ENCODE measurements at places on chromosomes 1 and 21.

GRCh38 chr1:197924516-197925123 is 7.4 kb downstream of the LHX9 start:
- peak; percentile 40 for DNase-seq

GRCh38 chr1:98221923-98222322 is 301.1 kb upstream of the DPYD start:
- DNase-seq = no peak

DNA sequence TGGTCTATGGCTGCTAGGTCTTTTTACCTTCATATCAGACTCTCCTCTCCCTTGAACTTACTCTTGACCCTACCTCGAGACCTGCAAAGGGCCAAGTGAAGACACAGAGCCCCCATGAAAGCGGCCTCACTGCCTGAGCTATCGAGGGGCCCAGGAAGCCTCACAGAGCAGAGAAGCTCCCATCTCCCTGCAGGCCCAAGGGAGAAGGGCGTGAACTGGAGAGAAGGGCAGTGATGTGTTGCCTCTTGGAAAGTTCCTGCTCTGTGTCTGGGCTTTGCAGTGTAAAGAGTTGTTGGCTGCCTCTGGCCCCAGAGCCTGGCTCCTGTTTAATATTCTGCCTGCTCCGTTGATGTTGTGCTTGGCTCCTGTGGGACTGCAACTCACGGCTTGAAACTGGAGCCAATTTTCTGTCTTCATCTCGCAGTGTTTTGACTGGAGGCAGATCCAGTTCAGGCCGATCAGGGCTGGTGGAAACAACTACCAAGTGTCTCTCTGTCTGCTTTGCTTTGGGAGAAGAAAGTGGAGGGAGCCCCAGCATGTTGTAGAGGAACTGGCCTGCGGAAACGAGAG is 4.3 kb downstream of the SERTAD4 start:
- DNase-seq = no peak

GRCh38 chr1:180672505-180672904 is 40.7 kb downstream of the XPR1 start:
- DNase-seq = peak; percentile 52

DNA sequence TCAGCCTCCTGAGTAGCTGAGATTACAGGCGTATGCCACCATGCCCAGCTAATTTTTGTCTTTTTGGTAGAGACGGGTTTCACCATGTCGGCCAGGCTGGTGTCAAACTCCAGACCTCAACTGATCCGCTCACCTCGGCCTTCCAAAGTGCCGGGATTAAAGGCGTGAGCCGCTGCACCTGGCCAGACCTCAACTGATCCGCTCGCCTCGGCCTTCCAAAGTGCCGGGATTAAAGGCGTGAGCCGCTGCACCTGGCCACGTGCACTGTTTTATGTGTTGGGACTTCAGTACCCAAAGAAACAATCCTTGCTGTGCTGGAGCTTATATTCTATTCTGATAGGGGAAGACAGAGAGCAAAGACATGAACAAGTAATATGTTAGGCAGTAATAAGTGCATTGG is 10.1 kb downstream of the TRAF5 start:
- no peak for DNase-seq

GRCh38 chr1:241838897-241839296 is 9.1 kb upstream of the EXO1 start:
- DNase-seq = peak; percentile 52

DNA sequence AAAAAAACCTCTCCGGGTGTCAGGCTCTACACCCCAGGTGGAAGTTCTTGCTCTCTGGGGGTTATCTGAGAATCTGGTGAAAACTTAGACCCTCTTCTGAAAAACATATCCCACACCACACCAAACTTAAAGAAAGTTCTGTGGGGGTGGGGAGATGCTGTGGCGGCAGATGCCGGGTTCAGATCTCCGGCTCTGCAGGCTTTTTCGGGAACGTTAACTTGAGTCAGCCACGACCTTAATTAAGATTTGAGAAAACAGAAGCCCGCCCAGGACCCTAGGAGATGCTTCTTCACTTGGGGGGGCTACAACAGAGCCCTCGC is 2.3 kb downstream of the RCC2 start:
- no peak for DNase-seq

- no peak for DNase-seq
Observed at GRCh38 chr1:225936523-225936922, 4.5 kb downstream of the LEFTY2 start.

GRCh38 chr1:224831501-224831900 is 98.0 kb upstream of the DNAH14 start:
- DNase-seq = no peak

DNA sequence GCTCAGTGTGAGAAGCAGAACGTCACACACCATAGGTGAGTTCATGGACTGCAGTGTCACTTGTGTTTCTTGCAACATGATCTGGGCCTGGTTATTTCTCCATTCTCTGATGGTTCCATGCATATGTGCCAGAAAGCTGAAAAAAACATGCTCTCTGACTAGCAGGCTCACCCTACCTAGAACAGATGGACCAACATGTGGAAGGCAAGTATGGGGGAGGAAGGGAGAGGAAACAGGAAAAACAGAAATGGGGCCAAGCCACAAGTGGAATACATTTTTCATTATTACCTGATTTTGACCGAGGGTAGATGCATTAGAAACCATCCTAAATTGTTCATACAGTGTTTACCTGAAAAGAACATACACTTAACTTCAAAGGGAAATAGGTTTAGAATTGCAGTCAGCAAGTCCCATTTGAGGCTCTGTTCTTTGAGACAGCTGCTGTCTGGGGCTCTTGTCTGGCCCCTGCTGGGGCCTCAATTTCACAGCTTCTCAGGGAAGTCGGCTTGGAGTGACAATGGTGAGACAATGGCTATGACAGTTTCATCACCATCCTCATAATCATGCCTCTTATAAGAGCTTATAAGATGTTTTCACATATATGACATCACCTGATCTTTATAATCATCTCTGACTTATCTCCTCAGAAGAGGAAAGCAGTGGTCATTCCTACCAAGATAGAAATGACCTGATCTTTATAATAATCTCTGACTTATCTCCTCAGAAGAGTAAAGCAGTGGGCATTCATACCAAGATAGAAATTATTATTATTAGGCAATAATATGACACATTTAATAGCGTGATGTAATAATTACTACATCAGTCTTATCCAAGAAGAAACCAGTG is 327.3 kb downstream of the SIPA1L2 start:
- DNase-seq = no peak

GRCh38 chr1:107750364-107750959 is 214.5 kb downstream of the VAV3 start:
- DNase-seq = peak; percentile 78

- no peak for DNase-seq
Observed at GRCh38 chr1:22892789-22893188, 79.9 kb downstream of the LACTBL1 start.

GRCh38 chr1:33529957-33530356 is 57.5 kb downstream of the ZSCAN20 start:
- DNase-seq = no peak

- peak; percentile 96 for DNase-seq
Observed at GRCh38 chr1:59367301-59368007, 70.6 kb downstream of the FGGY start.

GRCh38 chr1:30732277-30732996 is 9.1 kb upstream of the MATN1 start:
- peak; percentile 64 for DNase-seq

DNA sequence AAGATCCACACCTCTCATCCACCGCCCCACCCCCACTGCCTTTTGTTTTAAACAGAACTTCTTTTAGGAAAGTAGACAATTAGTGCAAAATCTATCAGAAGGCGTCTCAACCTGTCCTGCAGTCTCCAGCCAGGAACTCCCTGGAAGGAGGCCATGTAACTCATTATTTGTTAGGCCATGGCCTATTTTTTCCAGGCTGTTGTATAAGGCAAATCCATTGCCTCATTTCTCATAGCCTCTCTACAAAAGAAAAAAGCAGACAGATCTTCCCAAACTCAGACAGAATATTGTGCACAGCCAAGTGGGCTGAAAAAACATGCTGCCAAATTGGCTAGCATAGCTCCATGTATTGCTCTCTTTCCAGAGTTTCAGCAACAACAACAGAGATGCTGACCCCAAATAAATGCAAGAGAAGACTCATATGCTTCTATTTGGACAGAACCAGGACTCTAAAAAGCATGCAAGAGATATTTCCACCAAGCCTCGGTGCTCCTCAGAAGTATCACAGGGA is 770.7 kb upstream of the CXADR start:
- no peak for DNase-seq

GRCh38 chr1:203091761-203092330 is 6.0 kb upstream of the MYOG start:
- DNase-seq = no peak

DNA sequence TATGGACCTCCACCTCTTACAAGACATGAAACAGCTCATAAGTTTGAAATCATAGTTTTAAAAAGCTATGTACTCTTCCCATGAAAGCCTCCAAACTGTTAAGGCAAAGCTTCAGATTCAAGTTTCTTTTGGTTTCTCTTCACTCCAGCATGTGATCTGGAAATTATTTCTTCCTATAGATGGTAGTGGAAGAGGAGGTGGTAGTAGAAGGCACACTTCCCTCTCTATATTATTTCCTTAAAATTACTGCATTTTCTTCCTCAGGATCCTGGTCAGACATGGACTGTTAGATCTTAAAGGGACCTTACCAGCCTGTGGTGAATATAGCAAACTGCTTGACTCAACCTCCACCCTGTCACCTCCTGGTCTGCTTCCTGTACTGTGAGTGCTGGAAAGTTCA is 31.9 kb downstream of the NHLH2 start:
- no peak for DNase-seq

- no peak for DNase-seq
Observed at GRCh38 chr21:31498985-31499384, 154.9 kb upstream of the TIAM1 start.

DNA sequence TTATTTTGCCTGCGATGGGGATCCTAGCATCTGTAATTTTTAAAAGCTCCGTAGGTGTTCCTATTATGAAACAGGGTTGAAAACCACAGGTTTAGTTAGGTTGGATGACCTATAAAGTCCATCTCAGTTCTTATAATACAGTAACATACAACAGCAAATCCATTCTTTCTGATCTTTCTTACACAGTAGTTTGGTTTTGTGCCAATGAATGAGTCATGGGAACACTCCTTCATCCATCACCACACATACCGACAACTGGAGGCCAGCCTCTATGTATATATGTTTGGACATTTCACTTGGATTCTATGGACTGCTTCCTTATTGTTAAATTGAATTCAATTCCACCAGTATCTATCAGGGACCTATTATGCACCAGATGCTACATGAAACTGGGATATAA is 118.4 kb upstream of the L1TD1 start:
- no peak for DNase-seq

DNA sequence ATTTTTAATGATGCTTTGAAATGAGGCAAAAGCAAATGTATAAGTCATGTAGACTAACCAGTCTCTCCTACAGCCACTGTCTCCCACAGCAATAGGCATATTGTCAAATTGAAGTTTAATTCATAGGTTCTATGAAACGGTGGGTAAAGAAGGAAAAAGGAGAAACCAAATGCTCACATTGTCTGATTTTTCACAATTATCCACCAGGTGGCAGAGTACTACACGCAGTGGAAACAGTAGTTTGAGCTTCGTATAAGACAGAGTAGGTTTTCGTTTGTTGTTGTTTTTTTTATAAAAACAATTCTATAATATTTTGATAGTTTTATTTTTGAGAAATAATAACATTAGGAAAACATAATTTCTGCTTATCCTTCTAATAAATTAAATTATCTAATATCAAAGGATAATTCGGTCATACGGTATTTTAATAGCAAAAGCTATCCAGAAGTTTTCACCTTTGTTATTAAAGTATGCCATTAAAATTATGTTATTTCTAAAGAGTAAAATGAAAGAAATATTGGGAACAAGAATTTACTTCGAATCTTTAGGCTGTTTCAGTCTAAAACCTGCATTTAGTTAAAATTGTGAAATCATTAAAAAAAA is 39.1 kb downstream of the TYW3 start:
- DNase-seq = peak; percentile 33

DNA sequence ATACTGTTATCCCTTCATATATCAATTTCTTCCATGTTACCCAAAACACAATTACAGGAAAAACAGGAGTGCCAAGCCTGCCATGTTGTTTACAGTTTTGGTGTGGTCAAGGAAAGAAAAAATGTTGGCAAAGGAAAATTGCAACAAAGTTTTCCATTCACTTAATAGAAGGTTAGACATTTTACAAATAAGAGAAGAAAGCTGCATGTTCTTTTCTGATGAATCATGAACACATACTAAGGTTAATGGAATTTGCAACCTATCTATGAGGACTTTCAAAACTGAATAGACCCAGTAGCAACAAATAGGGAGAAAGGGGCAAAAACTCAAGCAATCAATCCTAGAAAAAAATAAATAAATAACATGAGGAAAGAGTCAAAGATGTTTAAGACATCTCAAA is 556.7 kb downstream of the DPYD start:
- no peak for DNase-seq

DNA sequence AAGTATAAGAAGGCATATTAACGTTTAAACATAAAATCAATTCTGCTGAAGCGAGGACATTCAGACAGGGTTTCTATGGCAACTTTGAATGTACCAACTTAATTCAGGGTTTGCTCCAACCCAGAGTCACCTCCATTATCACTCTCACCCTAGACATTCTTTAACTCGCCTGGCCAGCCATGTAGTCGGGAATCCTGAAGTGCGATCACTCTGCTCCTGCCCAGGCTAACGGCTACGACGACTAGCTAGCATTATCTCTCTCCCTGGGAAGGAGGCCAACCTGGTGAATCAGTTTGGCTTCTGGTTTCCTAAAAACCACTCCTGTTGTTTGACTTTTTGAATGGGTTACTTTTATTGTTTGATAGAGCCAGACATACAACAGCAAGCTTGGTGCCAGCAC is 38.9 kb upstream of the ZBTB18 start:
- no peak for DNase-seq

DNA sequence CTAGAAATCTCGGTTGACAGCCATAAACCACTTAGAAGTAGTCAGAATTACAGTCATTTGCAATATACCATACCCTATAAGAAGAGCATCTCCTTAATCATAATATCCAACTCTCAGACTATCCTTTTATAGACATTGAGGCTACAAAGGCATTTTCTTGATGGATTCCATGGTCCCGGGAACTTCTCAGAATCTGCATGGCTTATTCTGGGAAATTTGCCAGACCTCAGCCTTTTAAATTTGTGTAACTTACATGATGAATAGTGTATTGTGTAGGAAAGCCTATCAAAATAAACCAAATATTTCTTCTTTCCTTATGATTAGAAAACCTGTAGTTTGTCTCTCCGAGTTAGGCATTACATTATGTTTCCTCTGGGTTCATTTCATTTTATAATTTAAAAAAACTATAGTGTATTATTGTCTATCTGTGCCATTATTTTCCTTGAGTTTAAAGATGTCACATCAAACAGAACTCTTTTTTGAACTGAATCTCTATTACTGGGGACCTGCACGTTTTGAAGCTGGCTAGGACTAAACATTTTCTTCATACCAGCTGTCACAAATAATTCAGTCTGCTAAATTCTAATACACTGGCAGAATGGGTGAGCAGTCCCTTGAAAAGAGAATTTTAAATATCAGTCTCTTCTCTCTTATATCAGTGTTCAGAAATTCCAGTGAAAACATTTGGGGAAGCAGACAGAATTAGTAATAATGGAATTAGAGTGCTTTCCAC is 102.9 kb downstream of the GABPA start:
- DNase-seq = no peak

GRCh38 chr1:3906672-3907020 is 6.6 kb upstream of the C1orf174 start:
- no peak for DNase-seq

GRCh38 chr1:201708085-201708512 is 120.9 kb upstream of the IPO9 start:
- DNase-seq = peak; percentile 82
